ENCODE measurements at places on chromosomes 6 and 20. TPM values are rescaled to one million over a fixed set of nuclear protein-coding genes. Genes with fewer than 3 reads are reported as not detected.

DNA sequence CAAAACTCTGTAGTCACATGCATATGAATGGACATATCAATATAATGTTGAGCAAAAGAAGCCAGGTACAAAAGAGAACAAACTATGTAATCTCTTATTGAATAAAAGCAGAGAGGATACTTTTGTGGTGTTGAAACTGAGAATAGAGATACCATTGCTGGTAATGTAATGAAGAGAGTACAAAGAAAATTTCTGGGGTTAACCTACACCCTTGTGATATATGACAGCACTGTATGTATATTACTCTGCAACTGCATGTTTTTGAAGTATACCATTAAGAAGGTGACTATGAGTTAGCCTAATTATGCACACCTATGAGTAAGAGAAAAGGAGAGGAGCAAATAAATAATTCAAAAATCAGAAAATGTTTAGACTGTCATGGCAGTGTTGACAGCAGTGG lies 268.8 kb upstream of the DEFB112 start:
- H3K27me3 ChIP-seq, result no peaks in the 10 kb centered on the region
- no peaks in the 10 kb centered on the region for H3K36me3 ChIP-seq
- DNase-seq, result no peak
- no peak overlapping the region for H3K4me3 ChIP-seq
- no peaks in the 10 kb centered on the region for H3K4me1 ChIP-seq

DNA sequence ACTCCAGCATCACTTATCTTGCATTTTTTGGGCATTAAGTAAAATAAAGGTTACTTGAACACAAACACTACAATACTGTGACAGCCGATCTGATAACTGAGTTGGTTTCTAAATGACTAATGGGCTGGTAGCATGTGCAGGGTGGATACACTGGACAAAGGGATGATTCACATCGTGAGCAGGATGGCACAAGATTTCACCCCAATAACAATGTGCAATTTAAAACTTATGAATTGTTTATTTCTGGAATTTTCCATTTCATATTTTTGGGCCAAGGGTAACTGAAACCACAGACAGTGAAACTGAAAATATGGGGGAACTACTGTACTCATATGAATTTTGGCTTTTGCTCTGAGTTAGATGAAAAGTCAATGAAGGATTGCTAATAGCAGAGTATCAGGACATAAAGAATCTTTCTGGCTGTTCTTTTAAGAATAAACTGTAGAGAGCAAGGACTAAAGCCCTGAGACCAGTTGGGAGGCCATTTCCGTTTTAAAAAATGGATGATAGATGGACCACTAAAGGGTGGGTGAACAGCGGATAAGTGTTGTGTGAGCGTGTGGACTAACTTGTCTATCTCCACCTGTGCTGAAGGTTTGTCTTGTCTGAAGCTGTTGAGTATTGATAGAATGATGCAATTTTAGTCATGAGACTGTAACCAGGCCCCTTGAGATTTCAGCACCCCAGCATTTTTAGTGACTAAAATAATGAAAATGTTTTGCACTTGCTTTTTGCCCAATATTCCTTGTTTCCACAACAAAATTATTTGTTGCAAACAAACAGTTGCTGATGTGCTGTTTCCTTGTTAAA lies 8.2 kb downstream of the SPINT3 start:
- H3K4me3 ChIP-seq, result no peak overlapping the region
- peaks cover 37% of the 10 kb centered on the region for H3K27me3 ChIP-seq
- H3K27ac ChIP-seq, result no peak overlapping the region
- peaks cover 10% of the 10 kb centered on the region for H3K4me1 ChIP-seq
- DNase-seq, result no peak

DNA sequence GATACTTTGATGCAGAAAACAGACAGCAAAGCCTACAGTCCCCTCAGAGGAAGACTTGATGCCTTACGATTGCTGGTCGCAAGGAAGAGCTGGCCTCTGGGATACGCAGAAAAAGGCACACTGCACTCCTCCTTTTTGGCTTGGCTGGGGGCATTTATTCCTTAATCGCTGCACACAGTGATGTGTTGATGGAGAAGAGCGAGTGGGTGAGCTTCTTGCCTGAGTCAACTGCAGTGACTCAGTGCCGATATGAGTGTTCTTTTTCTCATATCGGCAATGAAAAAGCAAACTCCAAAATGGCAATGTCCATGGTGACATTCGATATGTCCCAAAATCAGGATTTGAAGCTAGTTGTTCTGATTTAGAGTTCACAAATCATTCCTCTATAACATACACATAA lies 794.8 kb downstream of the HACE1 start:
- H3K4me1 ChIP-seq, result no peaks in the 10 kb centered on the region
- no peaks in the 10 kb centered on the region for H3K27me3 ChIP-seq
- no peak for DNase-seq
- no peaks in the 10 kb centered on the region for H3K36me3 ChIP-seq
- H3K4me3 ChIP-seq, result no peak overlapping the region

Gene C6orf132
- total RNA-seq, result 0.29 TPM

DNA sequence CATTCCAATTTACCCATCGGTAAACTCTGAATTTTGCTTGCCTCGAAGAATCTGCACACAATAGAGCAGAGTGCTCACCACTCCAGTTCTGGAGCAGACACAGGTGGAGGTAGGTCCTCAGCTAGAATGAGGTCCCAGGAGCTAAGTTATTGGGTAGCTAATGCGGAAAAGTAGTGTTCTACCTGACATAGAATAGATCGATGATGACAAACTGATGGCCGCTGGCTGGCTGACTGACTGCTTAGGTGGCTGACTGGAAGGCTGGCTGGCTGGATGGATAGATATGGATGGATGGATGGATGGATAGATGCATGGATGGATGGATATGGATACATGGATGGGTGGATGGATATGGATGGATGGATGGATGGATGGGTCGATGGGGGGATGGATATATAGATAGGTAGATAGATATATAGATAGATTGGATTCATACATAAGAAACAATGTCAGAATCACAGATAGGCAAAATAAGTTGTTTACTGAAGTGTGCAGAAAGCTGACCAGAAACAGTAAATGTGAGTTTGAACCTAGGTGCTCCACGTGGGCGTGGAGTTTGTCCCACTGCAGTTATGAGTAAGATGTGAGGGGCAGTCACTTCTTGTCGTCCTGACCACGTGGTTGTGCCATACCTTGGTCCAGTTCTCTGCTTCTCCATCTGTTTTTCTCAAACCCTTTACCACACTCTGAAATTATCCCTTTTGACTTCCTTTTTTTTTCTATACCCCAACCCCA lies 62.1 kb downstream of the TBXT start:
- H3K27me3 ChIP-seq, result peaks cover 8% of the 10 kb centered on the region
- H3K4me1 ChIP-seq, result peaks cover 3% of the 10 kb centered on the region
- no peak overlapping the region for H3K27ac ChIP-seq
- H3K36me3 ChIP-seq, result no peaks in the 10 kb centered on the region
- DNase-seq, result peak; percentile 33

Gene KCNB1
- not detected for total RNA-seq

DNA sequence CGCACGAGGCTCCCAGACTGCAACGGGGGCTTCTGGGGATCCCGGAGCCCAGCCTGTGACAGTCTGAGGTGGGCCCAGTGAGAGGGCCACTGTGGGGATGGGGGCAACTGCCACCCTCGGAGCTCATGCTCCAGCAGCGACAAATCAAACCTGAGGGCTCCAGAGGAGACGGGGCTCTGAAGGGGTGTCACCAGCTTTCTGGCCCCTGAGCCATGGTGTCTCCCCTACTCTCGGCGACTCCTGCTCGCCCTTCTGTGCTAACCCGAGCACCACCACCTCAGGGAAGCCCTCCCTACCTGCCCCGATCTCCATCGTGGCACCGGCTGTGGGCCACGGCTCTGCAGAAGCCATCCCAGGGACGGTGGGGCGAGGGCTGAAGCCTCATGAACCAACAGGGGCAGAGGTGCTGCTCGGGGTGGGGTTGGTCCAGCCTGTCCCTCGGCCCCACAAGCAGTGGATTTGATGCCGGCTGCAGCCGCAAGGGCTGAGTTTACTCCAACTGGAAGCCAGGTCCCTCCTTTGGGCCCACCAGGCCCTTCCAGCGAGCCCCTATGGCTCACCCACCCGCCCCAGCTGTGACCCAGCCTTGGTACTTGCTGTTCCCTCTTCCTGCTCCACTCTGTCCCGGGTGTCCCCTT lies 102.7 kb downstream of the ASXL1 start:
- no peaks in the 10 kb centered on the region for H3K27me3 ChIP-seq
- peaks cover 3% of the 10 kb centered on the region for H3K4me1 ChIP-seq
- peaks cover 3% of the 10 kb centered on the region for H3K36me3 ChIP-seq
- no peak overlapping the region for H3K4me3 ChIP-seq

GRCh38 chr6:7723041-7723447 lies 2.9 kb upstream of the BMP6 start:
- DNase-seq, result peak; percentile 73
- H3K4me1 ChIP-seq, result peaks cover 10% of the 10 kb centered on the region
- no peaks in the 10 kb centered on the region for H3K36me3 ChIP-seq
- H3K27me3 ChIP-seq, result peaks cover 58% of the 10 kb centered on the region
- H3K27ac ChIP-seq, result no peak overlapping the region

DNA sequence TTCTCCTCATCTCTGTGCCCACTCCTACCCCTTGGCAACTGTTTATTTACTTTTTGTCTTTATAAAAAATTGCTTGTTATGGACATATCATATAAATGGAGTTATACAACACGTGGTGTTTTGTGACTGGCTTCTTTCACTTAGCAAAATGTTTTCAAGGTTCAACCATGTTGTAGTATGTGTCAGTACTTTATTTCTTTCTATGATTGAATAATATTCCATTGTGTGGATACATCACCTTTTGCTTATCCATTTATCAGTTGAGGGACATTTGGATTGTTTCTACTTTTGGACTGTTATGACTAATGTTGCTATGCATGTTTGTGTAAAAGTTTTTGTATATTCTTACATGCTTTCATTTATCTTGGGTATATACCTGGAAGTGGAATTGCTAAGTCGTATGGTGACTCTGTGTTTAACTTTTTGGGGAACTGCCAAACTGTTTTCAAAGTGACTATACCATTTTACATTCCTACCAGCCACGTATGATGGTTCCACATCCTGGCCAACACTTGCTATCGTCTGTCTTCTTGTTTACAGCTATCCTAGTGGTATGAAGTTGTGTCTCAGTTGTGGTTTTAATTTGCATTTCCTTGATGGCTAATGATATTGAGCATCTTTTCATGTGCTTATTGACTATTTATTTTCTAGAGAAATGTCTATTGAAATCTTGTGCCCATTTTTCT lies 84.4 kb downstream of the SLX4IP start:
- H3K4me1 ChIP-seq, result peaks cover 32% of the 10 kb centered on the region
- no peak overlapping the region for H3K27ac ChIP-seq
- H3K27me3 ChIP-seq, result no peaks in the 10 kb centered on the region
- DNase-seq, result no peak
- peaks cover 2% of the 10 kb centered on the region for H3K36me3 ChIP-seq
- no peak overlapping the region for H3K4me3 ChIP-seq

Gene TRIM40
- not detected for total RNA-seq

Gene PLCB4
- not detected for total RNA-seq

Gene OPRM1
- not detected for total RNA-seq

Gene DEFB118
- total RNA-seq, result not detected

Gene KHDC1L
- total RNA-seq, result not detected

- H3K27ac ChIP-seq, result no peak overlapping the region
- no peaks in the 10 kb centered on the region for H3K27me3 ChIP-seq
- no peak for DNase-seq
- no peaks in the 10 kb centered on the region for H3K36me3 ChIP-seq
These were observed 358.7 kb downstream of the LMBRD1 start for GRCh38 chr6:69438113-69438512.

GRCh38 chr20:3367089-3367488 lies 40.4 kb downstream of the DNAAF9 start:
- H3K4me1 ChIP-seq, result peaks cover 3% of the 10 kb centered on the region
- DNase-seq, result no peak
- H3K4me3 ChIP-seq, result no peak overlapping the region

Gene PRND
- total RNA-seq, result not detected

- no peak overlapping the region for H3K4me3 ChIP-seq
- peaks cover 7% of the 10 kb centered on the region for H3K27me3 ChIP-seq
- no peak for DNase-seq
- peaks cover 4% of the 10 kb centered on the region for H3K4me1 ChIP-seq
- H3K27ac ChIP-seq, result no peak overlapping the region
These were observed 190.9 kb downstream of the SASH1 start for GRCh38 chr6:148533309-148534107.

Gene GPR6
- not detected for total RNA-seq

GRCh38 chr6:34916348-34916967 lies 27.4 kb downstream of the ANKS1A start:
- H3K36me3 ChIP-seq, result peaks cover 4% of the 10 kb centered on the region
- peaks cover 20% of the 10 kb centered on the region for H3K4me1 ChIP-seq
- no peak overlapping the region for H3K4me3 ChIP-seq
- H3K27ac ChIP-seq, result no peak overlapping the region
- no peak for DNase-seq

GRCh38 chr6:100440935-100441334 lies 23.8 kb downstream of the SIM1 start:
- H3K27ac ChIP-seq, result no peak overlapping the region
- H3K4me3 ChIP-seq, result no peak overlapping the region
- no peak for DNase-seq
- H3K27me3 ChIP-seq, result peaks cover 35% of the 10 kb centered on the region
- H3K4me1 ChIP-seq, result no peaks in the 10 kb centered on the region

DNA sequence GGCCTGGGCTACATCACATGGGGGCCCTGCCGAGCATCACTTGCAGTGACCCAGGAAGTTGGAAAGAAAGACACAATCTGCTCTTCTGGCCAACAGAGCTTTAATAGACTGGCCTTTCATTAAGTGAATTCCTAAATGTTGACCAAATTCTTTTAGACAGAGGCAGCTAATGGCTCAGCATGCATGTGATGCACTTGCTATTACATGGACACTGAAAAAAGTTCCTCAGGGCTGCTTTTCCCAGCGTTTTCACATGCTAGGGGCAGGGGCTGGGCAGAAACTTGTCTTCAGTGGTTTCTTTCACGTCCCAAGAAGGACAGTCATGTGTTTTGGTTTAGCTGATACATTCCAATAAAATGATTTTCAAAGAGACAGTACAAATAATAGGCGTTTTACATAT lies 651.0 kb upstream of the SLC35B3 start:
- no peak for DNase-seq
- H3K27me3 ChIP-seq, result no peaks in the 10 kb centered on the region
- no peaks in the 10 kb centered on the region for H3K36me3 ChIP-seq

- H3K4me1 ChIP-seq, result peaks cover 75% of the 10 kb centered on the region
- no peaks in the 10 kb centered on the region for H3K27me3 ChIP-seq
- DNase-seq, result no peak
- H3K27ac ChIP-seq, result no peak overlapping the region
- H3K36me3 ChIP-seq, result peaks cover 2% of the 10 kb centered on the region
These were observed 9.1 kb downstream of the ZNF292 start for GRCh38 chr6:87164506-87164905.

DNA sequence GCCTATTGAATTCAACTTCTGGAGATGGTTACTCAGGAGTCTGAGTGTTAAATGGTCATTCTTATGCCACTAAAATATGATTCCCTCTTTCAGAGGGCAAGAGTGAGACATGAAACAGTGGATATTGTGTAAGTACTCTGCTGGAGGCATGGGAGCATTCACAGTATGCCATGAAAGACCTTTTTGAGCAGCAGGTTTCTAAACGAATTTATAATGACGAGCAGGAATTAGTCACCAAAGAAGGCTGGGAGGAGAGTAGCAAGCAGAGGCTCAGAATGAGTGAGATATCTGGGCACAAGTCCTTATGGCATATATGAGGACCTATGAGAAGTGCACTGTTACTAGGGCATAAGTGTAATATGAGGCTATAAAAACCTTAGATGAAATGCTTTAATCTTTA lies 10.9 kb upstream of the MYB start:
- H3K4me3 ChIP-seq, result peak overlapping the region; percentile 17
- peaks cover 18% of the 10 kb centered on the region for H3K4me1 ChIP-seq
- no peaks in the 10 kb centered on the region for H3K27me3 ChIP-seq
- H3K36me3 ChIP-seq, result no peaks in the 10 kb centered on the region
- peak overlapping the region; percentile 87 for H3K27ac ChIP-seq
